Cardiac septum (tissue), 1 donor: ENCODE measurements at places on chromosomes 13 and 19. TPM values are rescaled to one million over a fixed set of nuclear protein-coding genes. Genes with fewer than 3 reads are reported as not detected.

DNA sequence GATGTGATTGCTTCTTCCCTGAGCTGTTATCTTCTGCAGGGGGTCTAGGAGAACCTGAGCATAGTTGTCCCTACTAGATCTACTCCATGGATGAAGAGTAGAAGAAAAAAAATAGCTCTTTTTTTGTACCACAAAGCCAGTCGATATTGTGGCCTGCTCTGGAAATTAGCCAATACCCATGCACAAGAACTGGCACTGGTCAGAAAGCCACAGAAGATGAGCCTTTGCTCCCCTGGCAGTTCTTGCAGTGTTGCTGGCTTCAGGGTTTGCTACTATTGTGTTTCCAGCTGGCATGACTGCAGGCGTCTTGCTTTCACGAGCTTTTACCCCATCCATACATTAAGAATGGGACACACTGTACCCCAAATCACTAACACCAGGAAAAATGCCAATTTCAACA is 547.7 kb upstream of the KLF12 start:
- no peak for DNase-seq

- DNase-seq: no peak
These were observed 4.7 kb downstream of the CSNK1A1L start for GRCh38 chr13:37100731-37101130.

- no peak for DNase-seq
These were observed 3.9 kb upstream of the PLPP2 start for GRCh38 chr19:294946-295686.

- no peak for DNase-seq
These were observed 20.6 kb downstream of the BRSK1 start for GRCh38 chr19:55304279-55304978.

DNA sequence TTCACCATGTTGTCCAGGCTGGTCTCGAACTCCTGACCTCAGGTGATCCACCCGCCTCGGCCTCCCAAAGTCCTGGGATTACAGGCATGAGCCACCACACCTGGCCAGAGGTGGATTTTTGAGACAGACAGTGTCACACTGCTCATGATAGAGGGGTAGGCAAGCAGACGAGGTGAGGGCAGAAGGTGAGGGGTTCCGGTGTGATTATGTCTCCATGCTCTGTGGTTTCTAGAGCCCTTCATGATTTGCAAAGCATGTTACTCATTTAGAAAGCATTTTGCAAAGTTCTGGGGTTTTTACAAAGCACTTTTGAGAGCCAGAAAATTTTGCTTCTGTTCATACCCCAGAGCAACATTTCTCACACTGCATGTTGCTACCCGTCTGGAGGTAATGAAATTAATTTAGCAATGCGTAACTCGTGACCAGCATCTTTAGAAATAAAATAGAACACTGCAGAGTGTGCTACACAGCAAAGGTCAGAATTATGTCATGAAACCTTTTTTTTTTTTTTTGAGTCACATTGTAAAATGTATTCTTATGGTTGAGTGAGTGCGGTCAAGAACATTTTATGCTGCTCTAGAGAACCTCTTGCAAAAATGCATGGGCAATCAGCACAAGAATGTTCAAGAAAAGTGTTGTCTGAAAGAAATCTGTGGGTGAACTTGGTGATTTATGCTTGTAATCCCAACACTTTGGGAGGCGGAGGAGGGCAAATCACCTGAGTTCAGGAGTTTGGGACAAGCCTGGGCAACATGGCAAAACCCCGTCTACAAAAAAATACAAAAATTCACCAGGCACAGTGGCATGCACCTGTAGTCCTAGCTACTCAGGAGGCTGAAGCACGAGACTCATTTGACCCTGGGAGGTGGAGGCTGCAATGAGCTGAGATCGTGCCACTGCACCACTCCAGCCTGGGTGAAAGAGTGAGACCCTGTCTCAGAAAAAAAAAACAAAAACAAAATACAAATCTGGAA is 58.0 kb downstream of the MAP4K1 start:
- DNase-seq: no peak

GRCh38 chr13:41034881-41035280 is 15.8 kb upstream of the ELF1 start:
- DNase-seq: no peak

GRCh38 chr19:38142176-38143035 is 81.6 kb downstream of the DPF1 start:
- no peak for DNase-seq

- DNase-seq: no peak
These were observed 332.2 kb downstream of the OXGR1 start for GRCh38 chr13:96662036-96662435.

DNA sequence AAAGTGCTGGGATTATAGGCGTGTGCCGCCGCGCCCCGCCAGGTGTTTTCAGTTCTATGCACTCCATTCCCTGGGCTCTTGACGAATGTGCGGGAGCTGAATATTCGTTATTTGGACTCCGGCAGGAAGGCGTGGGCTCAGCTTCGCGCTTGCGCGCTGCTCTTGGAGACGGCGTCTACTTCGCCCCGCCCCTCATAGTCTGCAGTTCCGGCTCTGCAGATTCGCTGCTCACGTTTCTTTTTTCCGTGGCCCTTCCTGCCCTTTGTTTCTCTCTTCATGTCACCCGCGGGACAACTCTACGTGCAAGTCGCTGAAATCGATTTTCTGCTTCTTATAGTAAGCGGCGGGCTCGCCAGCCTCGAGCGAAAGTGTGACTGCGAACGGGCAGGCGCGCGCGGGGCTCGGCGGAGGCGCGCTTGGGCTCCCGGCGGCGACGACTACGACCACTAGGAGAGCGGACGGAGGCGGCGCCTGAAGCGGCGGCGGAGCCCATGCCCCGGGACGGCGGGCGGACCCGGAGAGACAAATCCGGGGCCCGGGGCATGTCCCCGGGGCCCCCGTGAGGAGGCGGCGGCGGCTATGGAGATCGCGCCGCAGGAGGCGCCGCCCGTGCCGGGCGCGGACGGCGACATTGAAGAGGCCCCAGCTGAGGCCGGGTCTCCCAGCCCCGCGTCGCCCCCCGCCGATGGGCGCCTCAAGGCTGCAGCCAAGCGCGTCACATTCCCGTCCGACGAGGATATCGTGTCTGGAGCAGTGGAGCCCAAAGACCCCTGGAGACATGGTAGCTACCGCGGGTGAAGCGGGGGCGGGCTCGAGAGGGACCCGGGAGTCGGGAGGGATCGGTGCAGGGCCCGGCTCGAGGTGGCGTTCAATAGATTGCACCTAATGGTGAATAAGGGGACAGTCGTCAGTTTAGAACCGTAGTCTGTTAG is at the start of gene PPP1R37:
TSS of gene PPP1R37 (plus strand) at position 433 of the 932 bp plus-strand sequence. CDS start at position 580, 147 bp downstream.
- peak; percentile 97 for DNase-seq

DNA sequence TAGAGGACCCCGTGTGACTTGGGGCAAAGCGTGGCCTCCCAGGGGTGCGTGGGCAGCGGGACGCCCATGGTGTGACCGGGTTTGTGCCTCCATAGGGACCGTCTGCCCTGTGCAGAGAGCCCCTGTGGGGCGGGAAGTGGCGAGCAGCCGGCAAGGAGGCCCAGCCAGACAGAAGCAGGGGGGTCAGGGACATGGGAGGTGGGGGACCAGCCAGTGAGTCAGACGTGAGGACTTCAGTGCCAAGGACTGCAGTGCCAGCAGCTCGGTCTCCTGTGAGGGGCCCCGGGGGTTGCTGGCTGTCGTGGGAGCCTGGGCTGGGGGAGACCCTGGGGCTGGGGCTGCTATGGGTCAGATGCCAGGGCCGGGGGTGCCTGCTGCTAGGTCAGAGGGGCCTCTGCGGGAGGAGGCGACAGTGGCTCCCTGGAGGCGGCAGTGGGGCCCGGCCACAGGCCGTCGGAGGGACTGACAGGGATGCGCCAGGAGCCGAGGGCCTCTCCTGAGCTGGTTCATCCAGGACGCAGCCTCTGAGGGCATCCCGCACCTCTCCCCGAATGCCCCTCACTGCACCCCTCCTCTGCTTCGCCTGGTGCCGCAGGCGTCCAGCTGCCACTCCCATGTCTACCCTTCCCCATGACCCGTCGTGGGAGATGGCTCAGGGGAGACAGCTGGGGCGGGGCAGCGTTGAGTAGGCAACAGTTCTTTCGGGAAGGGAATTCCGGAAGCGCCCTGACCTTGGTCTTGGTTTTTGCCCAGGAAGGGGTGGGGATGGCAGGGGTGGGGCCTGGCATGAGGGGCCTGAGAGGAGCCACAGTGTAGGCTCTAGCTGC is 80.0 kb downstream of the KDM4B start:
- no peak for DNase-seq

GRCh38 chr19:18313398-18313797 is 9.5 kb downstream of the LSM4 start:
- no peak for DNase-seq

The ZNF256 gene
- total RNA-seq: 9.4 TPM

The ZNF681 gene
- 0.38 TPM for total RNA-seq
